NCI-H1417 treated with DMSO at 0.1 percent for 48 hours (cell line): ENCODE measurements at places on chromosomes 11 and 22.

DNA sequence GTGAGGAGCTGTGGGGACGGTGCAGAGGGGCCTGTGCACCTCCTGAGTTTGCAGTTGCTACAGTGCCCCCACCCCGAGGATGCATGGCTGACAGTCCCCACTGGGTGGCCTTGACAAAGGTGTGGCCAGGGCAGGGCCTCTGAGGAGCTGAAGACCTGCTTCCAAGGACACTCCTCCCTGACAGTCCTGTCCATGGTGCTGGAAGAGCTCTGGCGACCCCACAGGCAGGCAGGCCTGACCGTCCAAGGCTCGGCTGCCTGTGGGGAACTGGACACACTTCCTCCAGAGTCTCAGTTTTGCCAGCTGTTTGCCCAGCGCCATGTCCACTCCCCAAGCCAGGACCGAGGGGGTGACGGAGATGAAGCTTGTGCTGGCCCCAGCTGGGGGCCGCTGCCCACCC, 32.7 kb downstream of the BRSK2 start:
- DNase-seq: no peak

DNA sequence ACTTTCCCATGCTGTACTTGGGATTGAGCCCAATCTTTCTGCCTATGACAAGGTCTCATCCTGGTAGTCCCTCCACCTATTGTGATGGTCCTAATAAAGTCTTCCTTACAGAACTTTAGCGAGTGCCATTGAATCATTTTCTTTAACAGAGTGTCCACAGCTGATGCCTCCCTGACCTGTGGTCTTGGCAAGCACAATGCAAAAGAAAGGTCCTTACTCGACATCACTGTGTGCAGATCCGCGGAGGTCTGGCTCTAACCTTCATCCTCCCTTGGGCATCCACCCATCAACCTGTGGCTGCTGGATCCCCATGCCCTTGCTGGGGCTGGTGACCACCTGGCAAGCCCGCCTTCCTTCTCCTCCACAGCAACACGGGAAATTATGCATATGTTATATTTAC, 1203.9 kb downstream of the TBC1D22A start:
- DNase-seq: no peak

DNA sequence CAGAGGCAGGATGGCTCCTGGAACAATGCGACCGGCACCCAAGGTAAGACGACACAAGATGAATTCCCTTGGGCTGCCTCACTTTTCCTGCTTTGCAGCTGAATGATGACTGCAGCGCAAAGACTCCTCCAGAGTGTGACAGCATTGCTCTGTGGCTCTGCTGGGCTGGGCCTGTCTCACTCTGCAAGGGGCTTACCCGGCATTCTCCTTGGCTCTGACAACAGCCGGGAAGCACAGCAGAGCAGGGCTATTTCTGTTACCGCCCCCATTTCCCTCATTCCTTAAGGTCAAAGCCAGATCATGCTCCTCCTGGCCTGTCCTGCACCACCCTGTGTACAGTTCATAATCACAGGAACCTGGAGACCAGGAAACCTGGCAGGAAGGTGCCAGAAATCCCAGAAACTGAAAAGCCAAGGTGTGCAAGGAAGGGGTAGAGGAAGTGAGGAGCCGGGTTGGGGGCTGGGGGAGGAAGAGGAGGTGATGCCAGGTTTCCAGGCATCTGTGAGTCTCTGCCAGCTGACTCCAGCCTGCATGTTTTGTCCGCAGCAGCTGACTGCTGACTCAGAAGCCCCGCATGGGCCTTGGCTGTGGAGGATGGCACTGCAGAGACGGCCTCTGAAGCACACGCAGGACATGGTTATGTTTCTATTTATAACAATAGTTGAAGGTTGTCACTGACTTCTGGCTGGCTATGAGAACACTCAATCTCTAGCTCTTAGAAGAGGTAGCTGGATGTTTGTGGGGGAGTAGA, 113.6 kb downstream of the MICAL3 start:
- no peak for DNase-seq

- no peak for DNase-seq
These were observed 24.6 kb downstream of the RCN1 start for GRCh38 chr11:32115446-32115845.

DNA sequence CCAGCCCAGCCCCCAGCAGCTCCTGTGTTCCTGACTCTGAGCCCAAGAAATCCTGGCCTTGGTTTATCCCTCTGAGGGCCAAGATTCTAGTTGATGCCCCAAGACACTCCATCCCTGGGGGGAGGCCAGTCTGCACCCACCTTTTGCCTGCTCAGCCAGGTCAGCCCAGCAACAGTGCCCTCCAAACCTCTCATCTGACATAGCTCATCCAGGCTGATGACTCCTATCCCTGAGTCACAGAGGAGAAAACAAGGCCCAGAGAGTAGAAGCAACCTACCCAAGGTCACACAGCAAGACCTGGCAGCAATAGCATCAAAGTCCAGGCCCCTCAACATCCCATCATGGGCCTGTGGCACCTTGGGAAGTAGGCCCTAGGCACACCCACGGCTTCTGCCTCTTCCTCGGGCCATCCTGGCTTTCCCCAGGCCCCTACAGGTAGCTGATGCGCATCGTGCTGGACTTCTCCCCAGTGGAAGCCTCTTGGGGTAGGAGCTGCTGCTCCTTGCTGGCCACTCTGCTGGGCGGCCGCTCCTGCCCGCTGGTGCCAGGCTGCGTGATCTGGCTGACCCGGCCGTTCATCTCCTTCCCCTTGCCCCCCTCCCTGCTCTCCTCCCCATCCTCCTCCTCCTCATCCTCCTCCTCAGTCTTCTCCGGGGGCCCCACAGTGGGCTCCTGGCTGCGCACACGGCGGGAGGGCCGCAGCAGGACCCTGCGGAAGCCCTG, 6.0 kb downstream of the SSTR3 start:
- DNase-seq: no peak

- DNase-seq: no peak
These were observed 274.3 kb downstream of the JRKL start for GRCh38 chr11:96664110-96664509.

DNA sequence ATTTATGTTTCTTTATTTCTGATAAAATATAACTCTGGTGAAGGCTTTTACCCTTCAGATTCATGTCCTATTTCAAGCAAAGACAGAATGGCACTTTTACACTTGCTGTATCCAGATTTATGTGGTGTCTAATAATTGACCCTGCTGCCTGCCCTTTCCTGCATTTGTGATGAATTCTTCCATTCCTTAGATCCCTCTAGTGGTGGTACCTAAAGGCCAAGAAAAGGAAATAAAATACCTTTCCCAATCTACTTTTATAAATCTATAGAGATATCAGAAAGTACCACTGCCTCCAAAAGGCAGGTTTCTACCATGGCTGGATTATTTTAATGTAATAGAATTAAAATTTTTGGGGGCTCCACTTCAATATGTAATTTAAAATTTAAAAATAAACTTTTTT, 34.2 kb downstream of the CCDC81 start:
- no peak for DNase-seq

GRCh38 chr11:65183201-65183891, 1.6 kb downstream of the CAPN1 start:
- no peak for DNase-seq

DNA sequence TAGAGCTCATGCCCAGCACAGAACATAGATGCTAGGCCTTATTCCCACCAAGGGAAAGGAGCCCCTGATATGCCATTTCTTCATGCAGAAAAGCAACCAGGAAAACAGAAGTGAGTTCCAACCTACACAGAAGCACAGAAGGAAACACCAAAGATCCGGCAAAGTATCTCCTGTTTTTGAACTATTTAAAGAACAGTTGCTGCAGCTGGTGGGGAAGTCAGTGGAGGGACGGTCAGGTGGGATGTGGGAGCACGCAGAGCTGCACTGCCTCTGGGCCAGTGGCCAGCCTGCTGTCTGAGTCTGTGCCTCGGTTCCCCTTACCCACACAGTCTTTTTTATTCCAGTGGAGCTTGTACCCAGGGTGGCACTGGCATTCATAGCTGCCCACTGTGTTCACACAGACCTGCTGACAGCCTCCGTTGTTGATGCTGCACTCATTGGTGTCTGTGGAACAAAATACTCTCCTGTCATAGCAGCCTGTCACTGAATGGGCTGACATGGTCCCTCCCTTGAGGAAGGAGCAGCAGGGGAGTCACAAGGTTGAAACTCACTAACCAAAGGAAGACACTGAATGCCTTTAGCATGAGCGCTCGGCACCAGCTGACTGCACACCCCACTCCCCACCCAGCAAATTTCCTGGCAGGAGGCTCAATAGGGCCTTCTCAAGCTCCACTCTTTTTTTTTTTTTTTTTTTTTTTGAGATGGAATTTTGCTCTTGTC, 37.9 kb downstream of the SCUBE2 start:
- DNase-seq: no peak

- DNase-seq: no peak
These were observed 91.6 kb upstream of the PARVA start for GRCh38 chr11:12285811-12286222.

- no peak for DNase-seq
These were observed 21.3 kb upstream of the PANX1 start for GRCh38 chr11:94107363-94107762.

GRCh38 chr11:45238724-45239123, 47.4 kb downstream of the SYT13 start:
- no peak for DNase-seq

DNA sequence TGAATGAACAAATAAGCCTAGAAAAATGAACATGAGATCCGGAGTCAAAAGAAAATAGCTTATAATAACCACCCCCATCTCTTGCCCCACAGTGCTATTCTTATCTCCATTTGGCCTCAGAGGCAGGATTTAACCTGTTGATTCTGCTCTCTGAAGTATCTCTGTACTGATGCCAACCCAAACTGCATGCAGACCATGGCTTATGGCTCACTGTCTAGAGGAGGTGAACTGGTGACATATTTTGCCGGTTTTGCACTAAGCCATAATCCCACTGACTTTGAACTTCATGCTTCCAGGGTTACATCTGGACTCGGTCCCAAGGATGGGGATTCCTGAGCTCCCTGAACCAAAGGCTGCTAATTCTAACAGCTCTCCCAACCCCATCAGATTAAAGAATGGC, 397.1 kb downstream of the TENM4 start:
- no peak for DNase-seq

- no peak for DNase-seq
These were observed 31.8 kb downstream of the MRGPRX1 start for GRCh38 chr11:18907391-18907790.

DNA sequence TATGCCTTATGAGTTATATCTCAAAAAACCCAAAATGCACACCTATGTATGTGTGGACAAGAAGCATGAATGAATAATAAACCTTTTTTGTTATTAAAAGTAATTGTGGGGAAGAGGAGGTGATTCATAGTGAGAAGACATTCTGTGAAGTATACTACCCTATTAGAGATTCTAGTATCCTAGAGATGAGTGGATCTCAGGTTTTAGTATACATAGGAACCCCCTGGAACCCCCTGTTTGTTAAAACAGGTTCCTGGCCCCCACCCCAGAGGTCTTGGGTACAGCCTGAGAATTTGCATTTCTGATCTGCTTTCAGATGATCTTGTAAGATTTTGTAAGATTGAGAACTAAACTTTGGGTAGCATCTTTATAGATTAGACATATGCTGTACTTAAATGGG, 17.5 kb downstream of the NUCB2 start:
- DNase-seq: no peak

DNA sequence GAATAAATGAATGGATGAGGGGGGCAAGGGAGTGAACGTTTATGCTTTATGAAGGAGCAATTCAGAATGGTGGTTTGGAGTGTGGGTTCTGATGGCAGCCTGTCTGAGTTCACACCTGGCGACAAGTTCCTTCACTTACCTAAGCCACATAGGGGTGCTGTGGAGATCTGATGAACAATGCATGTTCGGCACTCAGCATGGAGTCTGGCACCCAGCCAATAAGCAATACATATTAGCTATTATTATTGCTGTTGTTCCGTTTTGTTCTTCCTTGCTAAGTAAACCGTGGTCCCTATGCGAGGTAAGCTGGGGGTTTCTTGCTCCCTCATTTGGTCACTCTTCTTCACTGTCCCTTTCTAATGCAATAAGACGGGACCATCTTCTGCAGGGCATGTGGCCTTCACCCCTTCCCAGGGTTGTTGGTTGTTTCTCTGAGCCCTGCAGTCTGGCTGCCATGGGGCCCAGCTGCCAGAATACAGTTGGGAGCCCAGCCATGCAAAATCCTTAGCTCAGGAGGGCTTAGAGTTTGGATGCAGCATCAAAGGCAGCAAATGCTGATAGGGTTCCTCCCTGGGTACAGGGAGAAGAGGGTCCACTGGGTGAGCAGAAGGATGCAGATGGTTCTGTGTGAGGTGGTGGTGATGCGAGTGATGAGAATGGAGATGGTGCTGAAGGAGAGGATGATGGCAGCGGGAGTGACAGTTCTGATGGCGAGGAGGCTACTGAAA, 6.4 kb upstream of the PKNOX2 start:
- peak; percentile 4 for DNase-seq

DNA sequence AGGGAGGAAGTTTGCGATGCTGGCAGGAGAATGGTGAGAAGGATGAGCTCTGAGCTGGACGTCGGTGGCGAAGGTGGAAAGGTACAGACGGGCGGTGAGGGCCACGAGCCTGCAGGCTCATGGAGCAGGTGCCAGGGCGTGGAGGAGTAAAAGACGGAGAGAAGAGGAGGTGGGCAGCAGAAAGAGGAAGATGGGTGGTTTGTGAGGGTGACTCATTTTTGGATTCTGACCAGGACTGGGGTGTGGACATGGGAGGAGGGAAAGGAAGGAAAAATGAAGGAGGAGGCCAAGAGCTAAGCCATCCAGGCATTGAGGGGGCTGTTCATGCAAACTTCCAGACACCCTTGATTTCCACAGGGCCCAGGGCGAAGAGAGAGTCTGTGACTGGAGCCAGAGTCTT, 3.5 kb downstream of the ZDHHC24 start:
- no peak for DNase-seq

GRCh38 chr11:77040401-77040777, 6.2 kb downstream of the B3GNT6 start:
- DNase-seq: no peak
